ENCODE measurements at places on chromosomes 7 and 10.

DNA sequence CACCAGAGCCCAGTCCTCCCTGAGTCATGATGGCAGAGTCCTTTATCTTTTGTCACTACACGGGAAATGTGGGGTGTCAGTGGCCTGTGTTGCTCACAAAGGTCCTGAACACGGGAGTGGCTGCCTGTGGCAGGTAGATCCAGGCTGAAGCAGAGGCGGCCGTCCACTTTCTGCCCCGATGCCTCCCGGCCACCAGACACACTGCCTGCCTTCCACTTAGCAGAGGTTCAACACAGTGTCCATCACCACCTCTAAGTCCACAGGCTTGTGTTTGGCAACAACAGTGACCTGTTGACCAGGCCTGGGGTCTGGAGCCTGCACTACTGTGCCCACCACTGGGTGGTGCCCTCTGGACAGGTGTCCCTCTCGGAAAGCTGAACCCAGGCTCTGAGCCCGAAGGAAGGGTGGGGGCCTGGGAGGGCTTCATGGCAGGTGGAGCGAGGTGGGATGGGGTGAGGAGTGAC lies 49.9 kb upstream of the CAMK2B start:
- no peak for DNase-seq

DNA sequence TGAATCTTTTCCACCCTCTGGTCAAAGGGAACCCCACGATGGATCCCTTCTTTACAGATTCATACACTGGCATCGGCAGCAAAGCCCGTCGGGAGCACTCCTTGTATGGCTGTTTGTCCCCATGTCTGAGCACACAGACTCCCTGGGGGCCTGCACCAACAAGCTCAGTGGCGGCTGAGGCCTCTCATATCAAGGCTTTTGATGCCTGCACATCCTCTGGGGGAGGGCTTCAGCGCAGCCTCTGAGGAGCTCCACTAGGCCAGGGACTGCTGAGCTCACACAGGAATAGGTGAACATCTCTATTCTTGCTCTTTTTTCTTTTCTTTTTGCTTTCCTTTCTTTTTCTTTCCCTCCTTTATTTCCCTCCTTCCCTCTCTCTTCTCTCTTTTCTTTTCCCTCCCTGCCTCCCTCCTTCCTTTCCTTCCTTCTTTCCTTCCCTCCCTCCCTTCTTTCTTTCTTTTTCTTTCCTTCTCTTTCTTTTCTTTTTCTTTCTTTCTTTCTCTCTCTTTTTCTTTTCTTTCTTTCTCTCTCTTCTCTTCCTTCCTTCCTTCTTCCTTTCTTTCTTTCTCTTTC lies 174.6 kb downstream of the CCDC3 start:
- no peak for DNase-seq

- DNase-seq = no peak
Observed at GRCh38 chr7:159032753-159033472, 111.8 kb downstream of the VIPR2 start.

DNA sequence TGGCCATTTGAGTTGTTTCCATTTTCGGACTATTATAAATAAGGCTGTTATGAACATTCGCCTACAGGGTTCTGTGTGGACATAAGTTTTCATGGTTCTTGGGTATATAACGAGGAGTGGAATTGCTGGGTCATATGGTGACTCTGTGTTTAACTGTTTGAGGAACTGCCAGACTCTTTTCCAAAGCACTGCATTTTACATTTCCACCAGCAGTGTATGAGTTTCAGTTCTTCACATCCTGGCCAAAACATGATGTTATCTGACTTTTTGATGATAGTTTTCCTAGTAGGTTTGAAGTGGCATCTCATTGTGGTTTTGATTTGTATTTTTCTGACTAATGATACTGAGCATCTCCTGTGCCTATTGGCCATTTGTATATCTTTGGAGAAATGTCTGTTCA lies 5.4 kb downstream of the SUV39H2 start:
- DNase-seq = no peak

GRCh38 chr7:19465861-19466260 lies 243.0 kb downstream of the POLR1F start:
- DNase-seq = no peak

DNA sequence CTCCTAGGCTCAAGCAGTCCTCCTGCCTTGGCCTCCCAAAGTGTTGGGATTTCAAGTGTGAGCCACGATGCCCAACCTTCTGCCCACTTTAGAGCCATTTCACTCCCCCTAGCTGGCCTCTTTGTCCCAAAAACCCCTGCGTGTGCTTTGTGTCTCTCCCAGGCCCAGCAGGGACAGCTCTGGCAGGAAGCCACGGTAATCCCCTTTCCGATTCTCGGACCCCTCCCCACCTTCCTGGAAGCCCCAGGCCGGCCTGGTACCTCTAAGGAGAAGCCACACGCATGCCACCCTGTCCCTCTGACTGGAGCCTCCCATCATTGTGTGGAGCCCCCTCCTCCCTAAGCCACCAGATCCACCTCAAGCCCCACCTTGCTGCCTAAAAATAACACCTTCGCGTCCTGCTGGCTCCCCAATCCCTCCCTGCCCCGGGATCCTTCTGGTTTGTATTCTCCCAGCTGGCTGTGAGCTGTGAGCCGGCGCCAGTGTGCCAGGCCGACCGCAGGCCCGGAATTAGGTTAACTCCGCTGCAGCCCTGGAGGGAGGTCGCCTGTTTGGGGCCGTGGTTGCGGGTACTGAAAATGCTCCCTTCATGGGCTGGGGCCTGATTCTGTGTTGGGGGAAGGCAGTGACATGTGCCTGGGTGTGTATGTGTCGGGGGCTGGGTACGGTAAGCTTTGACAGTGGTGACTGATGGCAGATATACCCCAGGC lies 16.4 kb upstream of the SRRM3 start:
- DNase-seq = no peak

DNA sequence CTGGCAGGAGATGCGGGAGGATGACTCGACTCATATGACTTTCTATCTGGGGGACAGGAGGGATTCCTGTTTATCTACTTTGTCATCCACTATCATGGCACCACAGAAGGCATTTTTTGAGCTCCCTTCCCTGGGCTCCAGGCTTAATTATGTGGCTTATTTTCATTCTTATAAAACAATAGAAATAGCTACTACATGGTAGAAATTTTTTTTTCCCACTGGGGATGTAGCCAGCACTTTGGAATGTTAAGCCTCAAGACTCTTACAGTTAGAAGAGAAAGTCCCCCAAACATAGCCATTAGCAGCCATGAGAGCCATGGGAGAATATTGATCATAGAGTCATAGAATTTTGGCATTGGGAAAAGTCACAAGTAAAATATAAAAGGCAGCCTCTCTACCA lies 14.6 kb upstream of the FAM180A start:
- no peak for DNase-seq

DNA sequence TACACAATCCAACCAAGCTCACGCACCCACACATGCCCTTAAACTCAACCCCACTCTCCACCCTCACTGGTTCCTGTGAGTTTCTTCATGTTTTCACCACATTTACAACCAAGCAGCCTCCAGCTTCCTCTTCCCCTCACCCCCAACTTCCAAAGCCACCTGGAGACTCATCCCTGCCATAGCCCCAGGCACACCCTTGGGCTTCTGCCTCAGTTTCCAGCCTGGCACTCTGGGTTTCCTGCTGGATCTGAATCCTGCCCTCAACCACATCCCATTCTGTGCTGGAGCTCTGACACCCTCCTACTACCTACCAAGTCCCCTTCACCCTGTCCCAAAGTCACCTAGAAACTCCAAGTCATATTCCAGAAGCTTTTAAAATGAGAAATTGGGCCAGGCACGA lies 29.4 kb downstream of the CCDC3 start:
- no peak for DNase-seq

- no peak for DNase-seq
Observed at GRCh38 chr7:90473814-90474213, 4.4 kb downstream of the PTTG1IP2 start.

GRCh38 chr10:28939281-28940157 lies 262.2 kb downstream of the BAMBI start:
- no peak for DNase-seq

GRCh38 chr10:3140280-3140679 lies 32.3 kb downstream of the PITRM1 start:
- no peak for DNase-seq

DNA sequence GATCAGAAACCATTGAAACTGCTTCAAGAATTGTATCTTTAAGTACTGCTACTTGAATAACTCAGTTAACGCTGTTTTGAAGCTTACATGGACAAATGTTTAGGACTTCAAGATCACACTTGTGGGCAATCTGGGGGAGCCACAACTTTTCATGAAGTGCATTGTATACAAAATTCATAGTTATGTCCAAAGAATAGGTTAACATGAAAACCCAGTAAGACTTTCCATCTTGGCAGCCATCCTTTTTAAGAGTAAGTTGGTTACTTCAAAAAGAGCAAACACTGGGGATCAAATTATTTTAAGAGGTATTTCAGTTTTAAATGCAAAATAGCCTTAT lies 14.7 kb downstream of the HNRNPA2B1 start:
- DNase-seq = no peak

DNA sequence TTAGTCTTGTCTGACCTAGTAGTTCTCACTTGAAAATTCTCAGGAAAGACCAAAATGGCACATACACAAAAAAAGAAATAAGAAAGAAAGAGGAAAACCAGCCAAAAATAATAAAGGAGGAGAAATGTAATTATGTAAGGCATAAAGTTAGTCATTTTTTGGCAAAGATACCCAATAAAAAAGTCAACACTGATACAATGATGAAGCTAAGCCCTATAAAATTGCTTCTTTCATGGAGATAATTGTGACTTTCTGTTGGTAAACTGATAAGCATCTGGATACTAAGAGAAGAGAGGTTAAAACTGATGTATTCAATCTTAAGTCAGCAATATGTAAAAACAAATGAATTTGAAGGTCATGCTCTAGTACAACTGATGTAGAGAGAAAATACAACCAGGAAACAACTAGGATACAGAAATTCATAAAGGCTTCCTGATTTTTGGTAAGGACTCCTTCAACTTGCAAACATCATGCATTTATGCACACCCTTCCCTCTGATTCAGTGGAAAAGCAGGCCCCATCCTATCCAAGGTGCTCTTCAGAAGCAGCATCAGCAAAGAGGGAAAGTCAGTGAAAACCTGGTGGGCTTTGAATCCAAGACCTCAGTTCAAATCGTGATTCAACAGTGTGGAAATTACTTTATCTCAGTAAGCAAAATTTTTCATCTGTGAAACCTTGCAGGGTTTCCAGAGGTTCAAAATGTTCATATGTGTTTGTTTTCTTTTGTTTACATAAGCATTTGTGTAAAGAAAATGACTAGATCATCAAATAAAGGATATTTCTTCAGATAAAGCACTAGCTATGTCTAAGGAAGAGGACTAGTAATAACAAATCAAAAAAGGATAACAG lies 32.6 kb downstream of the IMMP2L start:
- DNase-seq = no peak

Data from activated CD8-positive, alpha-beta memory T cell treated with anti-CD3 and anti-CD28 coated beads for 1 hour (primary cell).